ENCODE measurements at places on chromosomes 12 and 14.

- no peak for DNase-seq
These were observed 142.8 kb upstream of the FLRT2 start for GRCh38 chr14:85387181-85387580.

DNA sequence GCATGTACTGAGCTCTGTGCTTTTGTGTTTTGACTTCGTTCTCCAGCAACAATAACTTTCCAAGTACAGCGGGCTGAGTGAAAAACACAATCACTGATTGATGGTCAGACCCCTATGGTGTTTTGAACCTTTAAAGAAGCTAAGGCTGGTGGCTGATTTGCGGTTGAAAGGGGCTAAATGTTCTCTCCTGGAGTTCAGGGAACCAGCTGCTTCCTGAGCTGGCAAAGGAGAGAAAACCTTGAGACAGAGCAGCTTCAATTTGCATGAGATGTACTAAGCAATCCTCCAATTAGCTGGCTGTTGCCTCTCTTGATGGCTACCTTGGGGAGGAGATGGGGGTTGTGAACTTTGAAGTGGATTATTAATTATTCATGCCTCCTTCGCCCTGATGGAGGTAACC is 546.7 kb upstream of the SEL1L start:
- DNase-seq, result no peak

GRCh38 chr12:113221997-113222729 is 899 bp downstream of the TPCN1 start:
- no peak for DNase-seq

GRCh38 chr12:6784761-6785160 is 4.6 kb upstream of the CD4 start:
- DNase-seq, result peak; percentile 7

GRCh38 chr12:109446869-109447268 is 30.2 kb downstream of the KCTD10 start:
- DNase-seq, result no peak

GRCh38 chr12:42936260-42936659 is 346.7 kb upstream of the PRICKLE1 start:
- DNase-seq, result no peak

GRCh38 chr14:92625213-92625612 is 111.6 kb downstream of the RIN3 start:
- no peak for DNase-seq

DNA sequence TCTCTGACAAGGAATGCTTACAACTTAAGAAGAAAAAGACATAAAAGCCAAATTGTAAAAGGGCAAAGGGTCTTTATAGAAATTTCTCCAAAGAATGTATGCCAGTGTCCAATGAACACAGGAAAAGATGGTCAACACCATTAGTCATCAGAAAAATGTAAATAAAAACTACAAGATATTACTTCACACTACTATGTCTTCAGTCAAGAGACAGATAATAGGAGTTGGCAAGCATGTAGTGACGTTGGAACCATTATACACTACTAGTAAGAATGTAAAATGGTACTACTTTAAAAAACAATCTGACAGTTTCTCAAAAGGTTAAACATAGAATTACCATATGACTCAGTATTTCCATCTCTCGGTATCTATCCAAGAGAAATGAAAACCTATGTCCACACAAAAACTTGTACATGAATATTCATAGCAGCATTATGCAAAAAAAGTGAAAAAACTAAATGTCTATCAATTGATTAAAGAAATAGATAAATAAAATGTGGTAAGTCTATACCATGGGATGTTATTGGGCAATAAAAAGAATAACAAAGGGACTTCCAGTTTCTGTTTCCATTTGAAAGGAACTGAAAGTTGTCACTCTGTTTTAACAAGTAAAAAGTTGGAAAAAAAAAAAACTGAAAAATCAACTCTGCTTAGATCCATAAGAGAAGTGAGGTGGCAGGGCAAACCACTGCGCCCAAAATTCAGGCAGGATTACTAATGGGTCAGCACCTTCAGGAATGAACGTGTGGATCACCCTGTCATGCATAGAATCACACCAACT is 69.8 kb downstream of the ALG10B start:
- DNase-seq, result no peak

DNA sequence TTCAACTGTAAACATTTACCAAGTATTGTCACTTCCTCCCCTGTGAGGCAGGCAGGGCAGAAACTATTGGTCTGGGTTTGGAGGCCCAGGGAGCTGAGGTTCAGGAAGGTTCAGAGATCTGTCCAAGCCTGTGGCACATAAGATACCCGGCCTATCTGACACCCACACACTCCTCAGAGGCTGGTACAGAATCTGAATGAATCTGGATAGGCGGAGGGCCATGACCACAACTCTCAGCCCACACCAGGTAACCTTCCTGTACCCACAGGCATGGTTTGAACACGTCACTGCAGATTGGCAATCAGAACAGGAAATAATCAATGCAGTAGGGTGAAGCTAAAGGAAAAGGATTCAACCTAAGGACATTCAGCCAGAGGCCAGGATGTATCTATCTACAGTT is 92.8 kb upstream of the TMCC3 start:
- DNase-seq, result no peak

GRCh38 chr14:92425101-92425500 is 88.5 kb upstream of the RIN3 start:
- no peak for DNase-seq

- no peak for DNase-seq
These were observed 15.7 kb downstream of the PLEKHG7 start for GRCh38 chr12:92718483-92718990.

DNA sequence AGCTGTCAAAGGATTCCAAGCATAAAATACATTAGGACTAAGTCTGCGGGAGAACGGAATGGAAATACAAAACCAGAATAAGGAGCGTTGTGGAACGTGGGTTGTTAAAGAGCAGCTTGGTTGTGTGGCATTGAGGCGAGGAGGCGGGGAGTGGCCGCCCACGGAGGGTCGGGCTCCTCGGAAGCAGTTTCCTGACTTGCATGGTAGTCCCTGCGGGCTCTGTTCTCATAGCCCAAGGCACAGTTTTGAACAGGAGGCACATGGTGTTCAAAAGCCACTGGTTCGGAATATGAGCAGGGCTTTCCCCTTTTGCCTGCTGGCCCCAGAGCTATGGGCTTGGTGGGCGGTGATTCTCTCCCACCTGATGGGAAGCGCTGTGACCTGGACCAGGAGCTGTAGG is 12.2 kb downstream of the DDX51 start:
- DNase-seq, result peak; percentile 42

DNA sequence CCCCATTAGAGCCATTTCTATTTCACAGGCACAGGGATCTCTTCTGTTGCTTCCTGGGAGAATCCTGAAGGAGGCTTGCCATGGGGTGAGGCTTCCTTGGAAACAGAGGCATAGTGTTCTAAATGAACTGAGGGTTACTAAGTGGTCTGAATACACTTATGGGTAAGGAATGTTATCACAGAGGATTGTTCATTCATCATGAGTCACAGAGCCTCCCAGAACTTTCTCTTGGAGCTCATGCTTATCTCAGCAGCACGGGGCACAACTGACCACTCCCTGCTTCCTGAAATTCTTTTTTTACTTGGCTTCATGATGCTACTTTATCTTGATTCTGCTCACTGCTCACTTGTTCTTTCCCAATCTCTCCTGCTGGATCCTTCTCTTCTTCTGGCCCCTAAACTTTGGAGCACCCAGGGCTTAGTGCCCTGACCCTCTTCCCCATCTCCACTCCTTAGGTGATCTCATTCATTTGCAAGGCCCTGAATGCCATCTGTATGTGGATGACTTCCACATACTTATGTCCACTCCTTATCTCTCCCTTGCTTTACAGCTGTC is 57.9 kb downstream of the ANO6 start:
- no peak for DNase-seq

DNA sequence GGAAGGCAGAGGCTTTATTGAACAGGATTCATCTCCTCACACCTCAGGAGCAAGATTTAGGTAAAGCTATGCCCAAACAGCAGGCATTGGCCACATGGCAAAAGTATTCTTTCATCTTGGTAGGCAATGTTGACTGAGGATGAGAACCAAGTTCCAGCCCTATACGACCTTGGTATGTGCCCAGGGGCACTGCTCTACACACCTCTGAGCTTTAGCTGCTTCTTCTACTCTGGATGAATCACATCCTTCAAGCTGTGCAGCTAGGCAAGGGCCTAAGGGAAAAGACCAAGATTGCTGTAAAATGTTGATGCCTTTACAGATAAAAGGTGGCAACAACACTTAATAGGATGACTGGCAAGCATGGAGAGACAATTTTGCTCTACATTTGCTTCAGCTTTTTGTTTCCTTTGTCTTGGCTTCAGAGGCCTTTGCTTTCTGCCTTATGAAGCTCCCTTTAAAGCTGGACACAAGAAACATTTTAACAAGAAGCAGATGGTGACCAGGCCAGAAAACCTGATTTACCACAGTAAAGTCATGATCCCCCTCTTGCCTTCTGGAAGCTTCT is 183.3 kb upstream of the KITLG start:
- no peak for DNase-seq

DNA sequence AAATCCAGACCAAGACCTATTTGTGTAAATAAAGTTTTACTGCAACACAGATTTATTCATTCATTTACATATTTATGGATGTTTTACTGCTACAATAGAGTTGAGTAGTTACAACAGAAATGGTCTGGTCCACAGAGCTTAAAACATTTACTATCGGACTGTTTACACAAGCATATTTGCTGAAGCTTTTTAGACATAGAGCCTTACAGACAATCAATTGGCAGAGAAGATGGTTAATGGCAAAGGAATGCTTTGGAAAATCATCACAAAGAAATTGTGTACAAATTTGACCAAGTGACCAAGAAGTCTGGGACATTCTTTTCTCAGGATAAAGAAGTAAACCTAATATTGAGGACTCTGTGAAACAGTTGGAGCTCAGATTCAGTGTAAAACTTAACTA is 504.3 kb downstream of the SLC16A7 start:
- no peak for DNase-seq

- DNase-seq, result no peak
These were observed 96.1 kb downstream of the ZFC3H1 start for GRCh38 chr12:71567537-71567936.

- no peak for DNase-seq
These were observed 518.5 kb downstream of the SOX5 start for GRCh38 chr12:23431006-23431405.

- no peak for DNase-seq
These were observed 59.2 kb downstream of the ZNF641 start for GRCh38 chr12:48291511-48291910.

DNA sequence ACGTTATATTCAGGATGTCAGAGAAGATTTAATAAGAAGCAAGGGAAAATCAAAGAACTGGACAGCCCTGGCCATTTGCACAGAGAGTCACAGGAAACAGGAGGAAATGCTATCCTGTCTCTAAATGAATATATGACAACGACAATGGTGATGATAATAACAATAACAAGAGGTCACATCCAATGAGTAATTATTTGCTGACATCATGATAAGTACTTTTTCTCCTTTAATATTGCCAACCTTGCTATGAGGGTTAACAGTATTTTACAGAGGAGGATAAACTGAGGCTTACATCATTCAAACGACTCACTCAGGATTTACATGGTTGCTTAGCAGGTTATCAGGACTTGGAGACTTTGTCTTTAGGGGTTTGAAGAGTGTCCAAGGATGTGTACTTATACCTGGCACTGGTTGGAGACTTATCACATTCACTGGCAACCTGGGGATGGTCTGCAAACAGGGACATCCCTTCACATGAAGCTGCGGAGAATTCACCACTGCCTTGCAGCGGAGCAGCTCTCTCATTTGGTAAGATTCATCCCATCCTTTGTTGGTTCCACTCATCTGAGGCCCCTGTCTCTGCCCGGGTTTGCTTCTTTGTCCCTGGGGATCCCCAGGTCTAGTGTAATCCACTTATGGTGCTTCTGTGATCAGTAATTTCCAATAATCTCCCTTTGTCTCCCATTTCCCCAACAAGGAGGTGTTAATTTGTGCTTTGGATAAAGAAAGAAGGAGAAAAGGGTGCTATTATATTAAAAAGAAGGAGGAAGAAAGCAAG is 637.8 kb downstream of the BCL11B start:
- DNase-seq, result no peak

GRCh38 chr14:31605702-31606101 is 44.5 kb downstream of the NUBPL start:
- DNase-seq, result no peak

DNA sequence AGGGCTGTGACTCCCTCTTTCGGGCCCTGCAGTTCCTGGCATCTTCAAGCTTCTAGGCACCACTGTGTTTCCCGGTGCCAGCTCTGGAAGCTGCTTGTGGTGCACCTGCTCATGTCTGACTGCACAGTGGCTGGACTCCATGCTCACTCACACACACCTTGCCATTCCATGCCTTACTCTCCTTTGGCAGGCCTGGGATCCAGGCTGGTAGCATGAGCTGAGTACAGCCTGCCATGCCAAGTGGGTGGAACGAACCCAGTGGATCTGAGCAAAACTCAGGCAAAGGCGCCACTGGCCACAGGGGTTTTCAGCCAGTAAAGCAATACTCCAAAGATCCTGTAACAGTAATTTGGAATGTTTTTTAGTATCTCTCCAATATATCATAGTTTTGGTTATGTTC is 902.7 kb upstream of the USP15 start:
- DNase-seq, result no peak

GRCh38 chr12:24109381-24110039 is 160.0 kb upstream of the SOX5 start:
- no peak for DNase-seq

DNA sequence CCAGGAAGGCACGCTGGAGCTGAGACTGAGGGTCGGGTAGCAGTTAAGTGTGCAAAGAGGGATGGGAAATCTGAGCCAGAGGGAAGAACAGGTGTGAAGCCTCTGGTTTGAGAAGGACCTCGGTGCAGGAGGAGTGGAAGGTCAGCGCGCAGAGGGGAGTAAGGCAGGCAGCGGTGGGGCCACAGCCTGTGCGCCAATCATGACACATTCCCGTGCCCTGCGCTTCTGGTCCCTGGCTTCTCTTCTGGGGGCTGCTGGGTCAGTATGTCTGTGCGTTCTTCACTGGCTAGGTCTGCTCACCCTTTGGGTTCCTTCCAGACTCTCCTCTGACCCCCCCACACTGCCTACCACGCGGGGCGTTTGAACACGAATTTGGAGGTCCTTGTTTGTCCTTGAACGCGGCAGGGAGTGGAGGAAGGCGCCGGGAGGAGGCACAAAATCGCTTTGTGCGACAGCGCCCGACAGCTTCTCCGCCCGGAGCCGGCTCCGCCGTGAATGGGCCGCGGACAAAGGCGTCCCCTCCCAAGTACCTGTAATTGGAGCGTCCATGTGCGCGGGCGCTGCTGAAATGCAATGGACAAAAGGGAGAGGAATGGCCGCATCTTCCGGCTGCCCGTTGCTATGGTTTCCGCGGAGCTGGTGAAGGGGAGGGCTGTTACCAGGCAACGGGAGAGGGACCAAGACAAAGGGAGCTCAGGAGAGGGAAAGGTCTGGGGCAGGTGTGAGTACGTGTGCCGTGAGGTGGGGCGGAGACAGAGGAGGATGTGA is 207.2 kb upstream of the SRRM4 start:
- DNase-seq, result peak; percentile 77

DNA sequence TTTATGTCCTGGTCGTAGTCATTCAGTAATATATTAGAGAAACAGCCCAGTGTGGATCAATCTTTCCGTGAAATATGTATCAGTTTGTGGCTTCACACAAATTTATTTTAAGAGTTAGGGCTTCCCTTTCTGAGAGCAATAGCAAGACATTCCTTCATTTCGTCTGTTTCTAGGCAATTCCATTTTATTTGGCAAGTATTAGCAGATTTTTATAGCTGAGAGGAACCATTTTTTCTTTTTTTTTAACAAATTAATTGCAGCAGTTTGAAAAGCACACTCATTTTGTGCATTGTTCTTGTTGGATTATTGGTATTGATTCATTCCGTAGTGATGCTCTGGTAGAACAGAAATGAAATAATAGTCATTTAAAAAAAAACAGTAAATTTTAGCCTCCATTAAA is 132.9 kb downstream of the SRGAP1 start:
- no peak for DNase-seq

GRCh38 chr12:58034311-58034710 is 92.9 kb downstream of the ATP23 start:
- DNase-seq, result no peak

Data from posterior cingulate gyrus (tissue), 11 donors.